ENCODE measurements at places on chromosomes 3 and 15. TPM values are rescaled to one million over a fixed set of nuclear protein-coding genes. Genes with fewer than 3 reads are reported as not detected.

DNA sequence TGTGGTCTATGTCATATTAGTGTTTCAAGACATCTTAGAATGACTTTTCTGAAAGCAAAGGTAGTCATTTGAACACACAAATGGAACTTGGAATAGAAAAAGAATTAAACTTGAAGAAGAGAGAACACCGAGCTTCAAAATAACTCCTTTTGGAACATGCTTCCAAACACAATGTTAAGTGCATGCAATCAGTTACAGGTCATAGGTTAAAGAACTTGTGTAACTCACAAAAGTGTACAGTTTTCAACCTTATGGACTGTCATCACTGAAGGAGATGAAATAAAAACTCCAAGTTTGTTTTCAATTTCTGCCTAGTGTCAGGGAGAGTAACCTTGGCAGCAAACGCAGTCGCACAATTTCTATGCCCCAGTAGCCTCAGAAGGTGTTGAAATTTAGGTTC lies 192.9 kb upstream of the NECTIN3 start:
- no peak overlapping the region for H3K4me3 ChIP-seq
- no peaks in the 10 kb centered on the region for H3K36me3 ChIP-seq
- no peaks in the 10 kb centered on the region for H3K27me3 ChIP-seq
- H3K27ac ChIP-seq, result no peak overlapping the region
- H3K4me1 ChIP-seq, result no peaks in the 10 kb centered on the region

- H3K4me3 ChIP-seq, result no peak overlapping the region
- no peaks in the 10 kb centered on the region for H3K27me3 ChIP-seq
- no peak overlapping the region for H3K27ac ChIP-seq
- H3K36me3 ChIP-seq, result peaks cover 3% of the 10 kb centered on the region
- H3K4me1 ChIP-seq, result no peaks in the 10 kb centered on the region
- no peak for DNase-seq
Observed at GRCh38 chr3:172324611-172325203, 123.5 kb downstream of the GHSR start.

DNA sequence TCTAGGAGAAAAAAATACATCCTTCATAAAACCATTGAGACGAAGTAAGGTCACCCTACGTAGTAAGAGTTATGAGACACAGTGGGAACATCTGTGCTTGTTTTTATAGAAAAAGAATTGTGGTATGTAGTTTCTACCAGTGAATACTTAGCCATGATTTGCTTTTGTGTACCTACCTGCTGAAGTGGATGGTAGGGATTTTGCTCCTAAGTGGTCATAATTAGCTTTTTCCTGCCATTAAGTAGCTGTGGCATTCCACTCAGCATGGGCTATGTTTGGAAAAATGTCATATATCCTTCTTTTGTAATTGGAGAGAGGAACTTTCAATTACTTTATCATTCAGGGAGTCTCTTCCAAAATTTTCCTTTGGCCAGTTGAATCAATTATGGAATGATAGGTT lies 63.7 kb downstream of the CHD2 start:
- no peak for DNase-seq
- no peaks in the 10 kb centered on the region for H3K27me3 ChIP-seq
- H3K4me3 ChIP-seq, result no peak overlapping the region
- H3K4me1 ChIP-seq, result no peaks in the 10 kb centered on the region
- H3K36me3 ChIP-seq, result peaks cover 54% of the 10 kb centered on the region

DNA sequence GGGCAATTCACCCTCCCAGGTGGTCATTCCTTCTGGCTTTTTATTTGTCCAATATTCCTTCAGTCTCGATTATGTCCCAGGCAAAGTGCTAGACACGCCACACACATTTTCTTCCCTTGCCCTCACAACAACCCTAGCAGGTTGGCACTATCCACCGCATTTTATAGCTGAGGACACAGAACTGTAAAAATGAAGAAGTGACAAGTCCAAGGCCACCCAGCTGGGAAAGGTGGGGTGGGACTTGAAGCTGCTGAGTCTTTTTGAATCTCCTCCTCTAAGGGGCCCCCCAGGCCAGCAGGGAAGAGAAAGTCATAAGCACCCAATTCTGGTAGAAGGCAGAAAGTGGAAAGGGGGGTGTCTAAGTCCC lies 60.6 kb downstream of the CEMIP start:
- H3K4me1 ChIP-seq, result no peaks in the 10 kb centered on the region
- DNase-seq, result no peak
- no peak overlapping the region for H3K27ac ChIP-seq

GRCh38 chr3:15458212-15458780 lies 30.9 kb downstream of the EAF1 start:
- DNase-seq, result no peak
- H3K27ac ChIP-seq, result no peak overlapping the region
- H3K4me1 ChIP-seq, result peaks cover 11% of the 10 kb centered on the region
- H3K27me3 ChIP-seq, result no peaks in the 10 kb centered on the region

GRCh38 chr3:14401692-14402303 lies 608 bp upstream of the SLC6A6 start:
- H3K36me3 ChIP-seq, result no peaks in the 10 kb centered on the region

GRCh38 chr3:24965706-24966385 lies 462.2 kb upstream of the RARB start:
- no peak overlapping the region for H3K4me3 ChIP-seq
- H3K4me1 ChIP-seq, result no peaks in the 10 kb centered on the region
- H3K27me3 ChIP-seq, result no peaks in the 10 kb centered on the region
- no peak overlapping the region for H3K27ac ChIP-seq

GRCh38 chr3:165768680-165769079 lies 68.5 kb downstream of the BCHE start:
- DNase-seq, result no peak
- H3K4me1 ChIP-seq, result no peaks in the 10 kb centered on the region
- H3K27me3 ChIP-seq, result no peaks in the 10 kb centered on the region
- no peak overlapping the region for H3K4me3 ChIP-seq
- H3K36me3 ChIP-seq, result no peaks in the 10 kb centered on the region
- H3K27ac ChIP-seq, result no peak overlapping the region

DNA sequence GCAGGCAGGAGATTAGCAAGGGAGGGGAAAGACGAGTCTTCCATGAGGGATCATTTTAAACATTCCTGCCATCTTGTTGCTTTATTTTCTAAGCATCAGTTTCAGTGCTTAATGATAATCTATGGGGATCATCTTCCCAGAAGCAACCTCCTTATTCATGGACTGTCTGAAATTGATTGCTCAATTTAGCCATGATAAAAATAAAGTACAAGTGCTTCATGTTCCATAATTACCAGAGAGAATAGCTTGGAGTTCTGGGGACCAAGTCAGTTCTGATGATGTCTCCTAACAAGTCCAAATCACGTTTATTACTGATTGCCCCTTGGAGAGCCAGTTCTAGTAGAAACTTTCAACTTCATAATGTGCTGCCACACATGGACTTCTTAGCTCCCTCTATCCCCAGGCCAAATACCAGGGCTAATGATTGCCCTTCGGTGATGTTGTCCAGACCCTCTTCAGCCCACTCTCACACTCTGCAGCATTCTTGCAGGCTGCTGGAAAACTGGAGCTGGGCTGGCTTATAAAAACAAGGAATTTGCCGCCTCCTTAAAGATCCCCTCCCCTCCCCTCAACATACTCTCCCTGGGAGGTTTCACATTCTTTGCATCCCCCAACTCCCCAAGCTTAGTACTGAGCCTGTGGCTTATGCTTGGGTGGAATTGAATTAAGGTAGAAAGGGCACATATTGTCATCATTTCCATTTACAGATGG lies 222.1 kb upstream of the ADAMTS9 start:
- H3K4me3 ChIP-seq, result no peak overlapping the region
- no peaks in the 10 kb centered on the region for H3K4me1 ChIP-seq
- H3K27ac ChIP-seq, result no peak overlapping the region
- no peaks in the 10 kb centered on the region for H3K36me3 ChIP-seq
- no peak for DNase-seq

GRCh38 chr15:99568625-99569352 lies 3.0 kb downstream of the MEF2A start:
- no peak overlapping the region for H3K27ac ChIP-seq
- DNase-seq, result no peak
- peaks cover 28% of the 10 kb centered on the region for H3K4me1 ChIP-seq
- H3K36me3 ChIP-seq, result no peaks in the 10 kb centered on the region

DNA sequence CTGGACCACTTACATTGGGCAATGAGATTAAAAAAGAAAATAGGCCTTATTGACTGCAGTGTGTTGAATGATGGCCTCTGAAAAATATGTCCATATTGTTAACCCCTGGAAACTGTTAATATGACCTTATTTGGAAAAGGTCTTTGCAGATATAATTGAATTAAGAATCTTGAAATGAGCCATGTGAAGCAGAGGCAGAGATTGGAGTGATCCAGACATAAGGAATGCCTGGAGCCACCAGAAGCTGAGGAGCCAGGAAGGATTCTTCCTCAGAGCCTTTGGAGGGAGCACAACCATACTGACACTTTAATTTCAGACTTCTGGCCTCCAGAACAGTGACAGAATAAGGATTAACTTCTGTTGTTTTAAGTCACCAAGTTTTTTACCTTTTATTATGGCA lies 510.4 kb upstream of the AGTR1 start:
- DNase-seq, result no peak
- no peaks in the 10 kb centered on the region for H3K36me3 ChIP-seq
- H3K27me3 ChIP-seq, result no peaks in the 10 kb centered on the region
- no peak overlapping the region for H3K27ac ChIP-seq
- no peaks in the 10 kb centered on the region for H3K4me1 ChIP-seq

DNA sequence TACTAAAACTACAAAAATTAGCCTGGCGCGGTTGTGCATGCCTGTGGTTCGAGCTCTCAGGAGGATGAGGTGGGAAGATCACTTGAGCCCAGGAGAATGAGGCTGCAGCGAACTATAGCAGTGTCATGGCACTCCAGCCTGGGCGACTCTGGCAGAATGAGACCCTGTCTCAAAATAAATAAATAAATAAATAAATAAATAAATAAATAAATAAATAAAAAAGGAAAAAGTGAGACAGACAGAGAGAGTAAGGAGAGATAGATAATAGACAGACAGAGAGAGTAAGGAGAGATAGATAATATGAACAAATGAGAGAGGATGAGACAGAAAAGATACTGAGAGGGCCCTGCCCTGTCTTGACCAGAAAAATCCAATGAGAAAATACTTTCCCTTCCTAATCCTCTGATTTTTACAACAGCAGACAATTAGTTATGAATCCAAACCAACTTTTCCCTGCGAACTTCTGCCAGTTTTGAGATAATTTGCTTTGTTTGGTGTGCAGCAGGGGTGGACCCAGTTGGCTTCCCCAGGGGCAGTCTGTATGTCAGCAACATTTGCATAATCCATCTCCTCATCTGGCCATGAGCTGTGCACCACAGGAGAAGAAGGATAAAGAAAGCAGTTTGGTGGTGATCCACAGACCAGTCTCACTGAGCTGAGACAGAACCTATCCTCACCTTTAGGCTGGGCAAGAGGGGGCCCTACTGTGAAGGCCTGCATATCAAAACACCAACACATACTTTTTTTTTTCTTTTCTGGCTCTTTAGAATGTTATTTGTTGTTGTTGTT lies 288.5 kb upstream of the WNT5A start:
- no peaks in the 10 kb centered on the region for H3K4me1 ChIP-seq
- H3K27me3 ChIP-seq, result no peaks in the 10 kb centered on the region
- DNase-seq, result no peak
- no peak overlapping the region for H3K27ac ChIP-seq
- no peaks in the 10 kb centered on the region for H3K36me3 ChIP-seq
- no peak overlapping the region for H3K4me3 ChIP-seq

GRCh38 chr3:23806534-23807423 lies 1.0 kb downstream of the UBE2E1 start:
- H3K4me1 ChIP-seq, result peaks cover 40% of the 10 kb centered on the region
- peak overlapping the region; percentile 53 for H3K4me3 ChIP-seq
- DNase-seq, result peak; percentile 33

DNA sequence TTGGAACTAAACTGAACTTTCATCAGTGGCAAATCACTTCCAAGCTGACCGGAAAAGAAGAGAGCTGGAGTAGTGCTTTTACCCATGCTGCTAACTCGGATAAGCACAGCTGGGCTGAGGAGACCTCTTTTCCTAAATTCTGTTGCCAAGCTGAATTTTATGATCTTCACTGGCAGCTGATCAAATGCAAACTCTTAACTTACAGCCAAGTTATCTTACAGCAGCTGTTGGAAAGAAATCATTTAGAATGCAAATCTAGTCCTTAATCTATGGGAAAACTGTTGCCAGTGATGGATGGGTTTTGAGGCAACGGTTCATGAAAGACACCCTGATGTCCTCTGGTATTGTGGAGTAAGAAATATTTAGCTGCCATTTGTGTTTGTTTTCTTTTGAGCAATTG lies 216.5 kb downstream of the ZNF385D start:
- no peaks in the 10 kb centered on the region for H3K27me3 ChIP-seq
- H3K36me3 ChIP-seq, result no peaks in the 10 kb centered on the region
- no peak overlapping the region for H3K27ac ChIP-seq
- DNase-seq, result no peak

DNA sequence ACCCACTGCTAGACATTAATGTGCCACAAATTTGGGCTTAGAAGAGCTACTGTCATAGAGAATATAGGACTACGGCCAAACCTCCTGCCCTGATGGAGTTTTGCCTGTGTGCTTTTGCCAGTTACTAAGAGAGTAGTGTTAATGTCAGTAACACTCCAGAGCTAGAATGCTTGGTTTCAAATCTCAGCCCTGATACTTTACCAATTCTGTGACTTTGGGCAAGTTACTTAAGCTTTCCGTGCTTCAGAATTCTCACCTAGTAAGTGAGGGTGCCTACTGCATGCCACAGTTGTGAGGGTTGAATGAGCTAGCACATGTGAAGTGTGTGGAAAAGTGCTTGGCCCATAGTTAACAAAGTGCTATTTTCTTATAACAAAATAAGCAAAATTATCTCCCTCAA lies 10.9 kb upstream of the ITGA11 start:
- H3K27ac ChIP-seq, result no peak overlapping the region
- no peak overlapping the region for H3K4me3 ChIP-seq

GRCh38 chr15:36837246-36837645 lies 257.8 kb downstream of the CDIN1 start:
- H3K36me3 ChIP-seq, result no peaks in the 10 kb centered on the region
- no peak overlapping the region for H3K27ac ChIP-seq
- no peak overlapping the region for H3K4me3 ChIP-seq
- DNase-seq, result no peak

ANKRD34C gene
- total RNA-seq, result not detected

SLC2A2 gene
- total RNA-seq, result not detected

PRSS50 gene
- not detected for total RNA-seq

GHRL gene
- total RNA-seq, result not detected

AMIGO3 gene
- total RNA-seq, result 0.15 TPM

NR2F2 gene
- not detected for total RNA-seq

HRG gene
- total RNA-seq, result not detected

PPP1R14D gene
- not detected for total RNA-seq

TMIE gene
- 0.16 TPM for total RNA-seq

CPN2 gene
- not detected for total RNA-seq

ALDH1A3 gene
- not detected for total RNA-seq

SCG5 gene
- 0.24 TPM for total RNA-seq

LRRIQ4 gene
- 0.20 TPM for total RNA-seq

WNT5A gene
- total RNA-seq, result not detected

Measured in CD8-positive, alpha-beta memory T cell (primary cell).